Camera-type eye (tissue), 1 donor: ENCODE measurements at places on chromosomes 16 and 17. TPM values are rescaled to one million over a fixed set of nuclear protein-coding genes. Genes with fewer than 3 reads are reported as not detected.

Gene NUP93
- 81.0 TPM for total RNA-seq

Gene C16orf89
- 1.2 TPM for total RNA-seq

Gene RPL23
- total RNA-seq: 1,179 TPM

Gene CRYBA1
- 4,794 TPM for total RNA-seq

Gene SP6
- total RNA-seq: 0.38 TPM

Gene PCGF2
- 13.9 TPM for total RNA-seq

Gene HEATR9
- total RNA-seq: not detected

Gene KRTAP4-4
- total RNA-seq: not detected

Gene SULT1A2
- not detected for total RNA-seq

Gene KRT28
- 0.27 TPM for total RNA-seq

Gene MYCBPAP
- 0.88 TPM for total RNA-seq

Gene SOST
- total RNA-seq: 0.22 TPM

Gene SLC35G3
- total RNA-seq: not detected

Gene C16orf54
- total RNA-seq: 0.44 TPM

Gene SERPINF2
- total RNA-seq: 1.6 TPM

Gene IRX3
- total RNA-seq: 6.7 TPM

Gene HSD3B7
- total RNA-seq: 8.4 TPM

Gene SMTNL2
- 17.4 TPM for total RNA-seq

Gene C17orf67
- 1.8 TPM for total RNA-seq

Gene CCL8
- 0.33 TPM for total RNA-seq

Gene OR3A2
- 0.38 TPM for total RNA-seq

Gene PPP1R1B
- total RNA-seq: 10.2 TPM

Gene MBTPS1
- total RNA-seq: 149 TPM

Gene OR2C1
- total RNA-seq: 0.99 TPM

Gene WSCD1
- 87.2 TPM for total RNA-seq

Gene HCRT
- total RNA-seq: 1.4 TPM

Gene GUCY2D
- total RNA-seq: 26.8 TPM

Gene NPIPB9
- 3.5 TPM for total RNA-seq

Gene NPW
- 2.0 TPM for total RNA-seq

Gene LPO
- 0.44 TPM for total RNA-seq

Gene PNMT
- total RNA-seq: 1.2 TPM

Gene MYO1D
- 20.9 TPM for total RNA-seq

Gene GDPD1
- total RNA-seq: 15.1 TPM

Gene TMEM98
- 230 TPM for total RNA-seq

Gene PRDM7
- not detected for total RNA-seq

Gene VASN
- 32.7 TPM for total RNA-seq

Gene CLEC3A
- total RNA-seq: not detected

Gene UNC45B
- 14.8 TPM for total RNA-seq

Gene USP31
- total RNA-seq: 16.4 TPM

Gene TP53TG3D
- total RNA-seq: not detected

Gene CCL17
- total RNA-seq: not detected

Gene PRR35
- total RNA-seq: 2.0 TPM

Gene CIITA
- 3.8 TPM for total RNA-seq

Gene CCL7
- not detected for total RNA-seq

Gene CD300A
- 1.8 TPM for total RNA-seq

Gene ALOX15
- total RNA-seq: 2.9 TPM

Gene DYNLRB2
- 0.93 TPM for total RNA-seq

Gene KRTAP4-12
- not detected for total RNA-seq

Gene CDH16
- total RNA-seq: not detected

Gene HOXB1
- total RNA-seq: not detected

Gene KRTAP4-7
- not detected for total RNA-seq
